ENCODE measurements at places on chromosomes 7 and 10.

- no peak for DNase-seq
These were observed 40.9 kb upstream of the ST7 start for GRCh38 chr7:116912269-116912909.

DNA sequence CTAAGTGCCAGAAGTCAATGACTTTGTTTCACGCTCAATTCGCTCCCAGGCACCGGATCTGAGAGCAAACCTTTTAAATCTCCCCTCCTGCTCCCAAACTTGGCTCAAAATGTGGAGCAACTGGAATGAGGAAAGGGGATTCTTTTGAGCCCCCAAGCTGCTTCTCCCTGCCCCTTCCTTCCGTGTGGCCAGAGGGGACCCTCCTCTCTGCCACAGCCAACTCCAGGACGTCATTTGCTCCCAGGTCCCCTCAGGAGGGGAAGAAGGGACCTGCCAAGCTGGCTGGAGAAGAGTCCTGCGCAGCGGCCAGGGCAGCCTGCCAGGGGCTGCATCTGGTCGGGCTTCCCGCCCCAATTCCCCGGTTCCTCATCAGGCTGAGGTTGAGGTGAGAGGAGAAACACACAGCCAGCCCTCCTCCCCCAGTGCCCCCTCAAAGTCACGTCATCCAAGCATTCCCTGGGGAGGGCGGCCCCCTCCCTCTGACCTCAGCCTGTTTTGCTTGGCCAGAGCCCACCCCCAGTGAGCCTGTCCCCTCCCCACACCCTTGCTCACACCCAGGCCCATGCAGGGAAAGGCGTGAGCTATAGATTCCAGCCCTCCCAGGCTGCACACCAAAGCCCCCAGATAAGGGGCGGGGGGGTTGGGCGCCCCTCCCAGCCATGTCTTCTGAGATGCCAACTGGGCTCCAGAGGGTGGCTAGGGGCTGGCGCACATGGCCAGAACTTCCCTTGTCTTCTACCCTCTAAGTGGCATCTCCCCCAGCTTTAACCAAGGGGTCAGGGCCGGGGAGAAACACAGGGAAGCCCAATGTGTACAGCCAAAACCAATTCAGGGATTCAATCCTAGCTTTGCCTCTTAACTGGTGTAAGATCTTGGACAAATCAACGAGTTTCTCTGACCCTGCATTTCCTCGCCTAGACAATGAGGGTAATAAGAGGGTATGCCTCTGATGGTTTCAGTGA, 35.0 kb downstream of the SH3PXD2A start:
- no peak for DNase-seq

- DNase-seq = no peak
These were observed 21.5 kb downstream of the C10orf53 start for GRCh38 chr10:49700997-49701396.

DNA sequence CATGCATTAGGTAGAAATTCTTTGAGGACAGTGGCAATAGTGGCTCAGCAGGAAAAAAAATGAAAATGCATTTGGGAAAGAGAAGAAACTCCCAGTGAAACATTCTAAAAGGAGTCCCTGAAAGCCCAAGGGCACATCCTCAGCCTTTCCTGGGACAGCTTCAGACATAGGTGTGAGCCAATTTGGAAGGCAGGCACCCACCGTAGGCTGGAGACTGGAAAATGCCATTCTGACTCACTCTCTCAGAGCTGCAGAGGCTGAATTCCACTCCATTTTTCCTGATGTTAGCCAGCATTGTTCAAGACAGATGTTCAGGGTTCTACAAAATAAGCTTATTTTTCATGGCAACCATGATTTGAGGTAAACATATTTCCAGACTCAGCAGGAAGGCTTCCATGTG, 379.0 kb upstream of the FZD8 start:
- DNase-seq = no peak

DNA sequence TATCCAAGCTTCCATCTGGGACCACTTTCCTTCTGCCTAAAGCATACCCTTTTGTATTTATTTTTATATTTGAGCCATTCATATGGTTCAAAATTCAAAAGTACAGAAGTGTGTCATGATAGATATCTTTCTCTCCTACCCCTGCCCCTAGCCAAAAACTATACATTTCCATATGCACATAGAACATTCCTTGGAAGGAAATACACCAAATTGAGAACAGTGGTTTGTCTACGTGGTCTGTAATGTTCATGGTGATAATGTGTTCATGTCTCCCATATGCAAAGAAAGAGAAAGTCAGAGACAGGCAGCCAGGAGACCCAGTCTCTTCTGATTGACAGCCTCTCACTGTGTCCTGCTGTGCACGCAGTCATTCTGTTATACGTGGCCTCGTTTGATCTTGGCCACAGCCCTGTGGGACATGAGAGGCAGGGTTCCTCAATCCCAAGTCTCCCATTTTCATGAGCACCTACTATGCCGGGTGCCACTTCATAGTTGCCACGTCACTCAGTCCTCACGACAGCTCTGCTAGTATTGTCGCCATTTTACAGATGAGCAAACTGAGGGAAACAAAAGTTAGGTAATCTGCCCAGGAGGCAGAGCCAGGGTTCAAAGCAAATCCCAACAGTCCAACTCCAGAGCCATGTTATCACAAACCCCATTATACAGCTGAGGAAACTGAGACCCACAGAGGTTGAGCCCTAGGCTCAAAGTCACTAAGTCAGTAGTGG, 8.0 kb upstream of the CDH23 start:
- no peak for DNase-seq

- DNase-seq = no peak
These were observed 111.1 kb downstream of the LHPP start for GRCh38 chr10:124572751-124573150.

GRCh38 chr10:50937230-50937907, 51.9 kb upstream of the A1CF start:
- no peak for DNase-seq

DNA sequence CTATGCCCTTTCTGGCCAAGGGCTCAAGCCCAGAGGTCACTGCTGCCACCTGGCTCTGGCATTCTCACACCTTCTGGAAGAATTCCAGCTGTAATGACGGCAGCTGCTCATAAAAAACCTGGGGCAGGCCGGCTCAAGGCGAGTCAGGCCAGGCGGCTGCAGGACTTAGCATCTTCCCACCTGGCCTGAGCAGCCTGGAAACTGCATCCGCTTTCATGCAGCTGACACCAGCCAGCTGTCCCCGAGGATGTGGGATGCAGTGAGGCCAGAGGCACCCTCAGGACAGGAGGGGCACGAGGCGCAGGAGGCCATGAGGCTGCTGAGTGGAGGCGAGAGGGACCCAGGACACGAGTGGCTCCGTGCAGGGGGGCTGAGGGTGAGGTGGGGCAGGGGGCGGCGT, 47.5 kb upstream of the ADGRA1 start:
- DNase-seq = no peak

GRCh38 chr10:93701866-93702209, 554 bp downstream of the FRA10AC1 start:
- no peak for DNase-seq

DNA sequence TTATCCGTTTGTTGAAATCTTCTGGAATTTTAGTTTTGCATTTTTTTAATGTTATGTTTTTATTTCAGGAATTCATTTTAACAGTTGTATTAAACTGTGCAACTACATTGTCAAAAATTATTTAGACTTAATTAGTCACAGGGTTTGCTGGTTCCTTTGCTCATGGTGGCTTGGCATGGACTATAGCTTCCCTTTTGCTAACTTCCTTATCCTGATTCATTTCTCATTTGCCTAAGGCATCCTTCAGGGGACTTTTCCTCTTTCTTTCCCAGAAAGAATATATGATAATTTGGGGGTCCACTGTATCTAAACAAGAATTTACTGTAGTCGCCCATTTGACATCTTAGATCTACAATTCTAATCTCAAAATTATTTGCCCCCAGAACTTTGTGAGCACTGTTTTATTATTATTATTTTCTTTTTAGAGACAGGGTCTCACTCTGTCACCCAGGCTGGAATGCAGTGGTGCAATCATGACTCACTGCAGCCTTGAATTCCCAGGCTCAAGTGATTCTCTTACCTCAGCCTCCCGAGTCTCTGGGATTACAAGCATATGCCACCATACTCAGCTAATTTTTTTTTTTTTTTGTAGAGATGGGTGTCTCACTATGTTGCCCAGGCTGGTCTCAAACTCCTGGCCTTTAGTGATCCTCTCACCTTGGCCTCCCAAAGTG, 13.9 kb downstream of the FIGNL1 start:
- no peak for DNase-seq

GRCh38 chr7:28060371-28060950, 120.1 kb downstream of the JAZF1 start:
- no peak for DNase-seq

DNA sequence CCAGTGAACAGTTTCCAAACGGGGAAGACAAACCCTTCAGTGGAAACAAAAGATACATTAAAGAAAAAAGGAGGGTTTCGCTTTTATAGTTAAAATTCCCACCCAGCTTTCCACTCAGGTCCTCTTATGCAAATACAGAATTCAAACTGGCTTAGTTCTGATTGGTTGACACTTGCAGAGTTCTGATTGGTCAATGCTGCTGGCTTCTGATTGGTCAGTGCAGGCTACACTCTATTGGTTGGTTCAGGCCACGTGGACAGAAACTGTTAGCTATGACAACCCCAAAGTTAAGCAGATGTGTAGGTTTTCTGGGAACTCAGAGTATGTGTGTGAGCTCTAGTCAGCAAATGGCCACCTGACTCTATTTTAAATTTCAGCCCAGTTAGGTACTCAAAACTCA, 80.0 kb downstream of the FBXL13 start:
- DNase-seq = no peak

GRCh38 chr10:30454744-30455510, 20.9 kb downstream of the MAP3K8 start:
- no peak for DNase-seq

- no peak for DNase-seq
These were observed 119.3 kb downstream of the FAM53B start for GRCh38 chr10:124624895-124625294.

DNA sequence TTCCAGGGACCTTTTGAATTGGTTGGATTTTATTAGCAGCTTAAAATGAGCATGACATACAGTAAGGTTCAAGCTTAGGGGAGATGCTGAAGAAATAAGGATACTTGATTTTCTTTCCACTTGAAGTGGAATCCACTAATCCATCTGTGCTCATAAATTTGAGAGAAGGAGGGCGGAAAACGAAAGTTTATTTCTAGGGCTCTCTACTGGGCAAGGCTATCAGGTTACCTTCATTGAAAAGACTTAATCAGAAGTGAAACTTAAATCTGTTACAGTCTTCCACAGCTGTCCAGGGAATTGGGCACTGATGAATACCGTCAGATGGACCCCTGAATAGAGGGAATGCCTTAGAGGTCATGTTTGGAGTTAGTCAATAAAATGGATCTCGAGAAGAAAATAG, 21.8 kb downstream of the AUTS2 start:
- DNase-seq = no peak

- no peak for DNase-seq
These were observed 905.2 kb upstream of the ZNF722 start for GRCh38 chr7:63093481-63093880.

- no peak for DNase-seq
These were observed 347.5 kb downstream of the DNAJB6 start for GRCh38 chr7:157684157-157684908.

- DNase-seq = no peak
These were observed 69.2 kb downstream of the CPVL start for GRCh38 chr7:29077176-29077575.

DNA sequence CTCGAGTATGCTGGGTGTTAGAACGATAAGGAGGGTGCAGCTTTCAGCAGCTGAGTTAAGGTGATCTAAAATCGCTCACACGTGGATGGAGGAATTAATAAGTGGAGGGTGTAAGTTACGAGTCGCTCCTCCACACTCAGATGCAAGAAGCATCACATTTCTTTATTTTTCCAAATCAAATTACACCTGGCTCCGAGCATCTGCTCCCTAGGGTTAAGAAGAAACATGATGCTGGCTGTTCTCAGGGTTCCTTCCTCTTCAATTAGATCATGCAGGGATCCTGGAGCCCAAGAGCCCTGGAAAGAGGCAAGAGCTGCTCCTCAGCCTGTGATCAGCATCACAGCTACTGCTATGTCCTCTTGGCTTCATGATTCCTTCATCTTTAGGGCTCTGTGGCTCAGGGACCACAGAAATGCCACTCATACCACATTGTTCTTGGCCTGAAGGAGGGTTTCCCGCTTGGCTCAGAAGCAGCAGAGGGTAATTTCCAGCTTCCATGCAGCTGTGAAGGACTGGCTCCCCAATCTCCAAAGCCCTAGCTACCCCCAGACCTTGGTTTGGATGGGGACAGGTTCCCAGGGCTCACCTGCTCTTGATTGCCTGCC, 235.9 kb upstream of the ZNF32 start:
- DNase-seq = no peak

- peak; percentile 19 for DNase-seq
These were observed 390.1 kb downstream of the GATA3 start for GRCh38 chr10:8444630-8445029.

DNA sequence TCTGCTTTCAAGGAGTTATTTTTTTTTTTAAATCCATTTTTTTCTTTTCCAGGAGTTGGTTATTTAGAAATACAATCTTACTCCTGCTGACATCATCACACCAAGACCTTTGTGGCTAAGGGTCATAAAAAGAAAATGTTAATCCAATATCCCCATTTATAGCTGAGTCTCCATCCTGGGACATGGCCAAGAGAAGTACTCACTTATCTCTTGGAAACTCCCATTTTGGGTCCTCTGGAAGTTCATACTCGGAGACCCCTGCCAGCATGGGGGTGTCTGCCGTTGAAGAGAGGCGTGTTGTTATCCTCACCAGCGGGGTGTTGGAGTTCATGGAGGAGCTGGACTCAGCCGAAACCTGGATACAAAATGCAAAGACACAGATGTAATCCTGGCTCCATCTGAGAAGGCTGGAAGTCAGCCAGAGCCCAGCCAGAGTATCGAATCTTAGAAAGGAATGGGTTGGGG, 94.6 kb downstream of the FGFR2 start:
- no peak for DNase-seq

- DNase-seq = no peak
These were observed 62.6 kb downstream of the RASGEF1A start for GRCh38 chr10:43204042-43204942.

DNA sequence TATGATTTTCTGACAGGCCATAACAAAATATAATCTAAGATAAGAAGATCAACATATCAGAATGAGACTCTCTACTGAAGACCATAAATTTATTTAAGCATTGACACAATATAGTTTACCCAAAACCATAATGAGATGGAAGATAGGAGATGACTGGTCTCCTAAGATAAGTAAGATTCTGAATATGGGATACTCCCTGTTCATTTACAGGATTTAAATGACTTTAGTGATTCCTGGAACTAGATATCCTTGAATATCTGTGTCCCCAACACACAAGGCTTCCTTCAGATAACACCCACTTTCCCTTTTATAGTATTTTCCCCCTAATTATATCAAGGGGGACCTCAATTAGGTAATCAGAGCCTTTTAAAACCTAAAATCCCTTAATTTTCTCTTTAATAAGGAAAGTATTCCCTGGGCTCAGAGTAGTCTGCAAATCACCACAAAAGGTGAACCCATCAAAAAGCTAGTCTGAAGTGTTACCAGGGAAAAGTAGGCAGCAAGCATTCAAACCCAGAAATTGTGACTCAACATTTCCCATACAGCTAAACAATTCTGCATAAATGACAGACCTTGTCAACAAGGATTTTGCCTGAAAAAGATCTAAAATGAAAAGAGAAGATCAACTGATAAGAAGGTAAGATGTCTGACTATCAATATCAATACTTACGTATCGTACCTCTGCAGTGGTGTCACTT, 99.9 kb downstream of the CNOT4 start:
- DNase-seq = no peak
